Cardiac muscle cell (in vitro differentiated cells and primary cell): ENCODE measurements at places on chromosomes 3 and 15. TPM values are rescaled to one million over a fixed set of nuclear protein-coding genes. Genes with fewer than 3 reads are reported as not detected.

DNA sequence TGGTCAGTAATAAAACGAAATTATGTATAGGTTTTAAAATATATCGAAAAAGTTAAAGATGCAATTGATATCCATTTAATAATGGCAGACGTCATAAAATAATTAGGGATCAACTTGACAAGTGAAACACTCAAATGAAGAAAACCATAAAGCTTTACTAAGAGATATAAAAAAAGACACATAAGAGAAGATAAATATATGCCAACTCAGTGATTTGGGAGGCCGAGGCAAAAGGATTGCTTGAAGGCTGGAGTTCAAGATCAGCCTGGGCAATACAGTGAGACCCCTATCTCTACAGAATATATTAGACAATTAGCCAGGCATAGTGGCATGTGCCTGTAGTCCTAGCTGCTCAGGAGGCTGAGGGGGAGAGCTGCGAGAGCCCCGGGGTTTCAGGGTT is 190.5 kb downstream of the SV2B start:
- no peaks in the 10 kb centered on the region for H3K36me3 ChIP-seq
- H3K27ac ChIP-seq = no peak overlapping the region
- DNase-seq = no peak
- H3K4me1 ChIP-seq = peaks cover 10% of the 10 kb centered on the region
- H3K4me3 ChIP-seq = no peak overlapping the region

DNA sequence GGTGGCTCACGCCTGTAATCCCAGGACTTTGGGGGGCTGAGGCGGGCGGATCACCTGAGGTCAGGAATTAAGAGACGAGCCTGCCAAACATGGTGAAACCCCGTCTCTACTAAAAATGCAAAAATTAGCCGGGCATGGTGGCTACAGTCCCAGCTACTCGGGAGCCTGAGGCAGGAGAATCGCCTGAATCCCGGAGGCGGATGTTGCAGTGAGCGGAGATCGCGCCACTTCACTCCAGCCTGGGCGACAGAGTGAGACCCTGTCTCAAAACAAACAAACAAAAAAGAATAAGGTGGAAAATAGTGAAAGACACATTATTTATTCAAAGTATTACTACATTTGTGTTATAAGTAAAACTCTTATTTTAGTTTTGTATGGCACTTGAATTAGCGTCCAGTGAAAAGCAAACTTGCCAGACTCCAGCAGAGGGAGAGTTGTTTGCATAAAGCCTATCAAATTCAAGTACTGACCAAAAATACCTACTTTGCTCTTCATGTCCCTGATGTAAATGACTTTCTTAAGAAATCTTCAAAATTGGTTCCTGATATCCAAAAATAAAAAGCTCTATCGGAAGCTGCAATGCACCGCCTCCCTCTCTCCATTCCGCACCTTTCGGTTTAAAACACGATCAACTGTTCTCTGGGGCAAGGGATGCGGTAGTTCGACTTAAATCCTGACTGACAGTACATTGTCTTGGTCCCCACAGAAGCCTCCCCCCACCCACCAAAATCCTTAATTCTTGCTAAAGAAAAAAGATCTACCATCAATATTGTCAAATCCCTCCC is 1.2 kb downstream of the TRPM7 start:
- H3K36me3 ChIP-seq = no peaks in the 10 kb centered on the region
- DNase-seq = peak; percentile 25
- peaks cover 5% of the 10 kb centered on the region for H3K4me1 ChIP-seq
- peak overlapping the region; percentile 94 for H3K27ac ChIP-seq
- H3K27me3 ChIP-seq = no peaks in the 10 kb centered on the region

DNA sequence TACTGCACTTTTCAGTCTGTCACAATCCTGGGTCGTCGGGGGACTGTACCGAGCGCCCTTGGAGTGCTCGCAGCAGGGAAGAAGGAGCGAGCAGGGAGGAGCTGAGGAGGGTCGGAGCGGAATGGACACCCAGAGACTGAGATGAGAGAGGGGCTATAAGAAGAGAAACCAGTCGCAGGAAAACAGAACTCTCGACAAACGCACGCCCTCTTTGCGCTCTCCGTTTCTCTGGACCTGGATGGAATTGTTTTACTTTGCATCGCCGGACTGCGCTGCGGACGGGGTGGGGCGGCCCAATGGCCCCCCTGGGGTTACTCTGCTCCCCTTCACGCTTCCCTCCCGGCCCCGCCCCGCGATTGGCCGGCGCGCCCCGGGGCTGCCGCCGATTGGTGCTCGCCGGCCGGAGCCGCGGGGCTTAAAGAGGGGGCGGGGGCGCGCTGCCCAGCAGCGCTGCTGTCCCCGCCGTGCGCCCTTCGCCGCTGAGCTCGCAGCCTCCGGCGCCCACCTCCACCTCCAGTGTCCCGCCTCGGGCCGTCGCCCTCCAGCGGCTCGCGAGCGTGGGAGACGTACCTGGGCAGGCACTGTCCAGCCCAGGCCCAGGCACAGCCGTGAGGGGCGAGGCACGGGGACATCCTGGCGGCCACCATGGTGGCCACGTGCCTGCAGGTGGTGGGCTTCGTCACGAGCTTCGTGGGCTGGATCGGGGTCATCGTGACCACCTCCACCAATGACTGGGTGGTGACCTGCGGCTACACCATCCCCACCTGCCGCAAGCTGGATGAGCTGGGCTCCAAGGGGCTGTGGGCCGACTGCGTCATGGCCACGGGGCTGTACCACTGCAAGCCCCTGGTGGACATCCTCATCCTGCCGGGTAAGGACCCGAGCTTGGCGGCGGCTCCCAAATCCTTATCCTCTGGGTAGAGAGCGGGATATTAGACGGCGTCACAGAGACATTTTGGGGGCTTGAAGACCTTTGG is at the start of gene CLDN11:
Gene CLDN11 (plus strand): TSS at position 447 of the 977 bp plus-strand sequence. CDS start 199 bp downstream, at position 646.
- no peak within 1 kb of the TSS for H3K27ac ChIP-seq
- no peaks in the 10 kb centered on the region for H3K4me1 ChIP-seq
- H3K36me3 ChIP-seq = no peaks in the 10 kb centered on the region

GRCh38 chr15:46938169-46938568 is 779.1 kb upstream of the SEMA6D start:
- no peak overlapping the region for H3K27ac ChIP-seq
- no peaks in the 10 kb centered on the region for H3K4me1 ChIP-seq
- H3K27me3 ChIP-seq = no peaks in the 10 kb centered on the region
- DNase-seq = no peak
- H3K36me3 ChIP-seq = no peaks in the 10 kb centered on the region

Gene STAB1
- total RNA-seq = 0.81 and 2.2 TPM in 2 replicates

DNA sequence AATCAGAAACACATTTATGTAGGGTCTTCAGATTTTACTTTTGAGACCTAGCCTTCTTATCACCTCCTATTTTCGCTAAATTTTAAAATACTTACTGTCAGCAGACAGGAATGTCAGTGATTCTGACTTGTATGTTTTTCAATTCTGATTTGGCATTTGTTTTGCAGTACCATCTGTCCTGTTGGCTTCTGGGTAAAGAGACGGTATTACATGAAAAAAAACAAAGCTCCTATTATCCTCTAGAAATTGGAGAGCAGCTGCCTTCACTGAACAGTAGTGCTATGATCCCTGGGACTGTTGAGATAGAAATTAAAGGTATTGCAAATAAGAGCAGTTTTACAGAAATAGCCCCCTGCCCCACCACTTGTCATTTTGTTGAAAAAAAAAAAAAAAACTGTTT is 8.4 kb downstream of the ARMC8 start:
- H3K4me3 ChIP-seq = no peak overlapping the region
- H3K27me3 ChIP-seq = no peaks in the 10 kb centered on the region
- no peak overlapping the region for H3K27ac ChIP-seq

DNA sequence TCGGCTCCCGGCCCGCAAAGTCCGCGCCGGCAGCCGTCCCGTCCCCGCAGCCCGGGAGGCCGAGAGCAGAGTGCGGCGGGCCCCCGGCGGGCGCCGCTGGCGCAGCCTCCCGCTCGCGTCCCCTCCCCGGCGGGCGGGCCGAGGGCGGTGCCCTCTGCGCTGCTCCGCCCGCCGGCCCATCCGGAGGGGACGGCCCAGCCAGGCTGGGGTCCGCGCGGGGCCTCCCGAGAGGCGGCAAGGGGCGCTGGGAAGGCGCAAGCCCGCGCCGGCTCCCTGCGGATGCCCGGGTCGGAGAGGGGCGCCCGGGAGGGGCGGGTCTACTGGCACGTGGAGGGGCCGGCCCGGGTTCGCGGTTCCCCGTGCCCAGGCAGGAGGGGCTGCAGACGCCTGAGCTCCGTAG is at the start of the genes CLCN2 and POLR2H:
Gene CLCN2 (minus strand): TSS at position 74 of the 400 bp plus-strand sequence. CDS start 126 bp downstream, outside the sequence.
Gene POLR2H (plus strand): TSS at position 179 of the 400 bp plus-strand sequence. CDS start 1,783 bp downstream, outside the sequence.
- H3K4me3 ChIP-seq = peak within 1 kb of the TSS; percentile 69
- peak; percentile 69 for DNase-seq
- H3K27me3 ChIP-seq = no peaks in the 10 kb centered on the region
- H3K27ac ChIP-seq = peak within 1 kb of the TSS; percentile 100

Gene OR4F6
- total RNA-seq = not detected in 2 replicates

Gene GABRB3
- total RNA-seq = 1.5 and 3.0 TPM in 2 replicates

Gene CACNA2D2
- total RNA-seq = 6.8 and 8.7 TPM in 2 replicates

GRCh38 chr3:129352045-129352444 is 73.4 kb downstream of the HMCES start:
- no peak overlapping the region for H3K27ac ChIP-seq

DNA sequence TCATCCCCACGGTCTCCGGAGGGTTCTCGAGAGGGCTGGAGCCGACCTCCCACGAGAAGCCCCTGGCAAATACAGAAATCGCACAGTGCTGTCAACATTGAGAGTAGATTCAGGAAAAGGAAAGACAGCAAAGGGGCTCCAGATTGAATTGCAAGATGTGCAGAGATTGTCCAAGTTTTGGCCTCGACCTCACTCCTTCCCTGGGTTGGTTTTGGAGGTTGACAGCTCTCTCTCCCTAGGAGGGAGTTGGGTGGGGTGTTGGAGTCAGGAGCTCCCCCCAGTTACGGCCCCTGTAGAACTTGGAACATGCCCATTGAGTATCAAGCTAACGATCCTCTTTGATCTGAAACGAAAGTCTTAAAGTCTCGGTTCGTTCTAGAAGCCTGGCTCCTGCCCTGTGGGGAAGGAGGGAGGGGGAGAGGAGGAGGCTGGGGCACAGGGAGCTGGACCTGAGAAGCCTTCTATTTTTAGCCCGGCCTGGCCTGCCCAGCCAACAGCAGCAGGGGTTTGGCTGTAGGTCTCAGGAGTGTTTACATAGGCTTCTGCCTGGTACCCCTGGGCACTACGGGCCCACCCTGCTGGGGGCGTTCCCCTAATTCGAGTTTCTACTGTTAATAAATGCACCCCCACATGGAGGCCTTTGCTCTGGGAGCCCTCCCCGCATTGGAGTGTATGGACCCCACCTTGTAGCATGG is 672 bp upstream of the KY start:
- H3K27ac ChIP-seq = no peak overlapping the region
- H3K36me3 ChIP-seq = no peaks in the 10 kb centered on the region
- peak; percentile 84 for DNase-seq
- H3K4me3 ChIP-seq = peak overlapping the region; percentile 18

- H3K27me3 ChIP-seq = no peaks in the 10 kb centered on the region
- DNase-seq = no peak
- no peak overlapping the region for H3K4me3 ChIP-seq
- peaks cover 9% of the 10 kb centered on the region for H3K4me1 ChIP-seq
Observed at GRCh38 chr15:40543082-40543481, 21.8 kb downstream of the CCDC32 start.
